ENCODE measurements at places on chromosomes 3 and 15. TPM values are rescaled to one million over a fixed set of nuclear protein-coding genes. Genes with fewer than 3 reads are reported as not detected.

GRCh38 chr3:164352991-164353390 is 725.3 kb downstream of the SI start:
- no peak for DNase-seq

DNA sequence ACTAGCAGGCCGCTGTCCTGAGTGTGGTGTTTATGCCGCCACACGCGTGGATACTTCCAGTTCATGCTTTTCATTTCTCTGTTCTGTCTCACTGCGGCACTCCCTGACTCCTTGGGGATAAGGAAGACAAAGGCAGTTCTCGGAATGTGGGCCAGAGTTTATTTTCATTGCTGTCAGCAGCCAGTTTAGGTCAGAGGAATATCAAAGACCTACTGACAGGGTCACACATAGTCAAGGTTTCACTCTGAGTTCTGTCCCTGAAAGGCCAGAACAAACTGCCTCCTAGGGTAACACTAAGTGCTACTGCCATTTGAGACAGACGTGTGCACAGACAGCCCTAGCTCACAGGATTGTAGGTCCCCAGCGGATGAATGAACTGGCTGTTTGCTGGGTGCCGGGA is 27.3 kb upstream of the SPTBN5 start:
- DNase-seq: no peak

- no peak for DNase-seq
Measured at GRCh38 chr3:33322412-33322811, 45.2 kb downstream of the FBXL2 start.

DNA sequence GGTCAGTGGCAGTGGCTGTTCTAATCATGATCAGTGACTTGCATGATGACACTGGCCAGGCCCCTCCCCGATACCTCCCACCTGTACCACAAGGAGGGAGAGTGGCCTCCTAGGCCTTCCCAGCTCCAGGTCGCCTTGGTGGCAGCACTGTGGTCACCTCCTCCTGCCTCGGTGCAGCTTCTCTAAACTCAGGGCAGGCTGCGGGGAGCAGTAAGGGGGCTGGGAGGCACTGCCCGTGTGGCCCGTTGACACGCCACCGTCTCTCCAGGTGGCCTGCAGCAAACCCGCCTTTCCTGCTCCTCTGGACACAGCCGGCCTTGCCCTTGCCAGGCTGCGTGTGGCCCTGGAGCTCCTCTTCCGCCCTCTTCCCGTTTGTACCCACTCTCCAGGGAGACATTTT is 184.1 kb downstream of the XXYLT1 start:
- peak; percentile 75 for DNase-seq

DNA sequence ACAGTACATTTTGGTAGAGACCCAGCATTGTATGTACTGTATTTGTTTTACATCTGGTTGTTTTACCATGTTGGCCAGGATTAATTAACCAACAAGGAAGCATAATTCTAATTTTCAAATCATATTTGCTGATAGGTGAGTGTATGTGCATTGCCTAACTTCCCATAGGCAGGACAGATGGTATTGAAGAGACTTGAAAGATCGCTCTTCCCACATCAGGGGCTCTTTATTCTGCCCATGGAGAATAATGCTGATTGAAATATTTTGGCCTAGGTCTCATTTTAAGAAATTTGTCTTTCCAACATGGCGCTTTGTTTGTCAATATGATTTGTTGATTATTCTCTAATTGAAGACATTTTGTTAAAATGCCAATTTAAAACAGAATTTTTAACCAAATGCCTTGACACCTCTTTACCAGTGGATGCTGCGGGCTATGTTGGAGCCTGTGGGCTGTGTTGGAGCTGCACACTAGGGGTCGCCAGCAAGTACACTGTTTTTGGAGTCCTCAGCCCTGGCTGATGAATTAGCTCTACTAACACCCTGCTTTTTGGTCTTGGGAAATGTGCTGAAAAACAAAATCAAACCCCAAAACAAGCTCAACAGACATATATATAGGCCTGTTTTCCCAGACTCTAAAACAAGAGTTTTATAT is 5.3 kb downstream of the P2RY12 start:
- DNase-seq: no peak

- DNase-seq: no peak
Measured at GRCh38 chr15:86355361-86355760, 275.7 kb downstream of the AGBL1 start.

GRCh38 chr3:99690761-99691369 is 52.5 kb downstream of the COL8A1 start:
- DNase-seq: no peak

GRCh38 chr3:101561630-101562328 is at the start of gene TRMT10C:
TRMT10C (plus strand) TSS chr3:101561868; CDS start chr3:101564782, 2,914 bp downstream.
- DNase-seq: peak; percentile 95

DNA sequence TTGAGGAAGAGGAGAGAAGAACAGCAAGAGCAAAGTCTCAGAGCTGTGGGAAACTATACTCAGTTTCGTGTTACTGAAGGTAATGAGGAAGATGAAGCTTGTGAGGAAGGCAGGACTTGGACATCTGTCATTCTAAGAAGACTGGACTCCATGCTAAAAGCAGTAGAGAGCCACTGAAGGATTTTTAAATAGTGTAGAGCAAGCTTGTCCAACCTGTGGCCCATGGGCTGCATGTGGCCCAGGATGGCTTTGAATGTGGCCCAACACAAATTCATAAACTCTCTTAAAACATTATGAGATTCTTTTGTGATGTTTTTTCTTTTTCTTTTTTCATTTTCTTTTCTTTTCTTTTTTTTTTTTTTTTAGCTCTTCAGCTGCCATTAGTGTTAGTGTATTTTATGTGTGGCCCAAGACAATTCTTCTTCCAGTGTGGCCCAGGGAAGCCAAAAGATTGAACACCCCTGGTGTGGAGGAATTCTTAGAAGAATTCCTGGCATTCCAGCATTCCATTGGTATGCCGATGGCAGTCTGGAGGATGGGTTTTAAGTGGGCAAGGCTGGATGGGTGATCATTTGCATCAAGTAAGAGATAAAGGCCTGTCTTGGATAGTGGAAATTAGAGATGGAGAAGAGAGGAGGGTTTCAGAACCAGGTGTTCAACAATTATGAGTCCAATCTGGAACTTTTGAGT is 6.9 kb upstream of the NFKBIZ start:
- no peak for DNase-seq

- DNase-seq: peak; percentile 81
Measured at GRCh38 chr3:19749448-19750017, 184.5 kb downstream of the EFHB start.

GRCh38 chr15:37767841-37768455 is 166.5 kb upstream of the TMCO5A start:
- no peak for DNase-seq

DNA sequence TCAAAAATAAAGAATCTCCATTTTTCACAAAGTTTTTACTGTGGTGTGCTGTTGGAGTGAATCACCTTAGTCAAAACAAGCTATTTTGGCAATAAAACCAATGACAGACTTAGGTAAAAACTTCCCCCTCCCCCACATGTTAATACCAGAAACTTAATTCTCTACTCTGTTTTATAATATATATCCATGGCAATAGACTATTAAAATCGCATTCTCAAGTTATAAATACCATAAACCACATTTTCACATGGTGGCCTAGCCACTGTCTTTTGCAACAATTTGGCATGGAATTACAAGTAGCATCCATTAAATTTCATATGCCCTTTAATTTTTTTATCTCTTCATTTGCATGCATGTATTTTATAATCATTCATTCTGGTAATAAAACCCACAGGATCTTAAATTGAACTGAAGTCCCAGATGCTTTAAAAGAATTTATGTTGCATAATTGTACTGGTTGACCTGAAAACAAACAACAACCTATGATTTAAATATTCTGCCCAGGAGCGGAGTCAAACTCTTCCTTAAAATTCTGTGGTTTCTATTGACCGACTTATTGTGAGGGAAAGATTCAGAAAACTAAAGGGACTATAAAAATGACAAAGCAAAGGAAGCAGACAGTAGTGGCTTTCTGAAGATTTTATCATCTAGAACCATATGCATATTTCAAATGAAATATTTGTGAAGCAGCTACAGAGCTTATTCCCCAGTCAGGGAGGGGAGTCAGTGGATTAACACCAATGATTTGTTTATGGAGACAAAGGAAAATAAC is 229.0 kb upstream of the TBL1XR1 start:
- DNase-seq: no peak

- no peak for DNase-seq
Measured at GRCh38 chr3:69252631-69253030, 130.2 kb upstream of the LMOD3 start.

- DNase-seq: no peak
Measured at GRCh38 chr3:35223632-35224394, 415.5 kb upstream of the ARPP21 start.

- no peak for DNase-seq
Measured at GRCh38 chr3:115800489-115801075, 177.3 kb downstream of the GAP43 start.

GRCh38 chr15:35654332-35654731 is 108.4 kb upstream of the DPH6 start:
- no peak for DNase-seq

- no peak for DNase-seq
Measured at GRCh38 chr3:59886790-59887189, 837.0 kb upstream of the CFAP20DC start.

- DNase-seq: no peak
Measured at GRCh38 chr3:184531626-184532280, 29.8 kb upstream of the EPHB3 start.

DNA sequence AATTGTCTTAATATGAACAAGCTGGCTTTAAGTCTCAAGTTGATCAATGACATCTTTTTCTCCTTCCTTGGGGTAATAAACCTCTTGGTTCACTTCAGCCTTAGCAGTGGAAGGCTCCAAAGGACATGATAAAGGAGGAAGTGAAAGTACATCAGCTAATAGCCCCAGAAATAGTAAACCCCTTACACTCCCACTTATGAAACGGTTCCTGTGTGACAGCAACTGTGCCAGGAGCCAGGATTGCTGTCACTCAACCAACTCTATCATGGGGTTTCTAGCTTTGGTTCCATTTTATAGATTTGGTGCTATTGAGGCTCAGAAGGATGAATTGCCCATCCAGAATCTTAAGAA is 216.7 kb downstream of the ABHD5 start:
- DNase-seq: no peak

DNA sequence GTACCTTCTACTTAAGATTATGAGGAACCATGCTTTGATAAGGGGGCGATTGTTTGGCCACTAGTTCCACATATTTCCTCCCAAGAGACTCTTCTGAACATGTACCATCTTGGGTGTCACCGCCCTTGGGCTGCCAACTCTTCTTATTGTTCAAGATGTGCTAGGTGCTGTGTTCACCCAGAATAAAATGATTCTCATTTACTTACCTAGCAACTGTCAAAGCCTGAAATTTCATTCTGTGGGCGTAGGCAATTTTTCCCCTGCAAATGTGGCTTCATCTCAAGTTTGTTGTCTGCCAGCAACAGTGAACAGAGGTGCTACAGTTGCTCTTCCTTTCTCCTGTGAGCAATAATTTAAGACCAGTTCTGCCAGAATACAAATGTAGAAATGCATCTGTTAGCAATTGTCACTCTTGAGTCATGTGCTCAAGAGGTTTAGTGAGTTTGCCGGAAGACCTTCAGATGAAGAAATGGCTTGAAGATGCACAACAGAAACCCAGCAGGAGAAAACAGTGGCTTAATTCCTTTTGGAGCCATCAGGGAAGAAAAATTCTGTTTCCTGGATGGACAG is 41.3 kb upstream of the RARB start:
- DNase-seq: no peak

- DNase-seq: no peak
Measured at GRCh38 chr15:40006003-40006402, 33.0 kb downstream of the SRP14 start.

DNA sequence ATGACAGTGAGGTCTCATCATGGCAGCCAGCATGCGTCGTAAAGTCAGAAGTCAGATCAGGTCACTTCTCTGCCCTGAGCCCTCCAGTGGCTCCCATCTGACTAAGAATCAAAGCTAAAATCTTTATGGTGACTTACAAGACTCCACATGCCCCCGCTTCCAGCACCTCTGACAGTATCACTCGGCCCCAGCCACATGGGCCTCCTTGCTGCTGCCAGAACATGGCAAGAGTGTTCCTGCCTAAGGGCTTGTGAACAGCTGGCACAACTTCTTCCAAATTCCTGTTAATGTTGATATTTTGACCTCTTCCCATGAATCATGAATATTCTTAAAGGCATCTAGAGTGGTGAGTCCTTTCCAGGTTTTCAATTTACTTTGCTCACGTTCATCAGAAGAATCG is 20.5 kb downstream of the POLR2M start:
- no peak for DNase-seq

- DNase-seq: no peak
Measured at GRCh38 chr15:49741712-49742111, 120.9 kb downstream of the DTWD1 start.

- no peak for DNase-seq
Measured at GRCh38 chr3:87478716-87479115, 202.3 kb upstream of the POU1F1 start.

- no peak for DNase-seq
Measured at GRCh38 chr15:70584838-70585706, 178.3 kb downstream of the UACA start.

DNA sequence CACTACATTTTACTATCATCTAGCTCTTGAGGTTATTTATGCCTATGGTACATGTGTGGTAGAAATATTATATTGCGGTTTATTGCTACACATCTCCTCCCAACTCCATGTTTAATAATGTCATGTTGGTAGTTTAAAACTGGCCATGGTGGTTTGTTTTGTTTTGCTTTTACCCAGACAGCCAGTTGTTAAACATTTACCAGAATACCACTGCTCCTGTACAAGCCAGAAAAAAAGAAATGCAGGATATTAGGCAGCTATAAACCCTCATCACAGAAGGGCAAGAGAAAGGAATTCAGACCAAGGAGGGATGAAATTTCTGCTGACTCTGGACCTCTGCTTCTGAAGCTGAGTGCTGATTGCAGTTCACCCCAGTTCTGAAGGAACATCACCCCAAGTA is 451.8 kb upstream of the IL12A start:
- DNase-seq: no peak

- no peak for DNase-seq
Measured at GRCh38 chr3:149003653-149004305, 12.4 kb downstream of the GYG1 start.

The ABHD6 gene
- total RNA-seq: 9.4 TPM

The FGF7 gene
- total RNA-seq: not detected

The FURIN gene
- total RNA-seq: 71.1 TPM

The CPLX3 gene
- total RNA-seq: not detected

The TMEM266 gene
- 1.1 TPM for total RNA-seq

The DAPK2 gene
- 1.3 TPM for total RNA-seq

The PRTG gene
- 1.2 TPM for total RNA-seq

The MAGI1 gene
- 18.9 TPM for total RNA-seq

The RTP1 gene
- total RNA-seq: not detected

The SLC25A38 gene
- total RNA-seq: 29.5 TPM

The OR4F15 gene
- not detected for total RNA-seq

The APPL1 gene
- total RNA-seq: 34.1 TPM

The GUCA1C gene
- total RNA-seq: not detected

The PDCD7 gene
- 24.5 TPM for total RNA-seq
